ENCODE measurements at places on chromosomes 7 and 10.
A peak's percentile ranks its signal among the peaks of the same experiment; 100 is the strongest.

- DNase-seq = no peak
These were observed 227.6 kb downstream of the CACNB2 start for GRCh38 chr10:18367840-18368239.

GRCh38 chr10:36202881-36203280, 560.8 kb upstream of the FZD8 start:
- no peak for DNase-seq

GRCh38 chr7:155222573-155222972, 75.1 kb upstream of the INSIG1 start:
- no peak for DNase-seq

- DNase-seq = no peak
These were observed 133.7 kb upstream of the NAMPT start for GRCh38 chr7:106418526-106418925.

DNA sequence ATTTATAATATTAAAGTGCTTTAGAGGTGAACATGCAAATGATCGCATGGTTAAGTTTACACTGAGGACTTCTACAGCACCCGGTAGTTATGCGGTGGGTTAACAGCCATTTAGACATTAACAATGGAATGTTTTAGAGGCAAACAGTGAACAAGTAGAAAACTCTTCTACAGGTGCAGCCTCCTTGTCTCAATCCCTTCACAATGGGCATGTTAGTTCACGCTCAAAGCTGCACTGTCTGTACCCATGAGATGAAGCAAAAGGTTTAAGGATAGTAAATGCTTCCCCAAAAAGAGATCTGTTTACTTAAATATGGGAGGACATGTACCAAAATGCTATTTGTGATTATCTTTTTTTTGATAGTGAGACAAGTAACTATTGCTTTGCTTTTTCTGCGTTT, 25.1 kb downstream of the PUS7 start:
- DNase-seq = no peak

DNA sequence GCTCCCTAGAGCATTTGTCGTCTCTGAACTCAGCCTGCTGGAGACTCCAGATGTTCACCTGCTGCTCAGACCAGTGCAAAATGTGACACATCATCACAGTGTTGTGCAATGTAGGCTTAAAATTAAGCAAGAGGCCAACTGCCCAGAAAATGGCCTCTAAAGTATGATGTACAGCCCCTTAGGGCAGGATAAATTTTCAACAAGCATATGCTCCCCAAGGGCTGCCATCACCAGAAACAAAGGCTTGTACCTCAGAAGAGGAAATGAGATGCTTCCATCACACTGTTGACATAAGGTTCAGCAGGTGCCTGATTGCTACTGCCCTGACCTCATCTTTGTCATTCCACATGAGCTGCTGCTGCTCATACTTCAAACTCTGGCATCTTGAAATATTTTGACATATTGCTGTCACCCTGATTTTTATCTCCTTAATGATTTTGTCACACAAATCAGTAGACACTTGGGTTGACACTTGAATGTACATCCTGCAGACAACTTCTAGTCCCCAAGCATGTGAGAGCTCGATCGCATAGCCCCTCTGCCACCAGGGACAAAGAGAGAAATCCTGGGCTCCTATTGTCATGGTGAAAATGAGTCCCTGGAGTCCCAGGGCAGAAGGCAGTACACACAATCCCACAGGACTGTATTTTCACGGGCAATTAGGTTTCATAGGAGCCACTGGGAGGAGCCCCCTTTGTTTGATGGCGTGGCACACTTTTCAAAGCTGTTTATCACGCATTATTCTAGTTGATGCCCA, 219.7 kb upstream of the STK17A start:
- DNase-seq = no peak

DNA sequence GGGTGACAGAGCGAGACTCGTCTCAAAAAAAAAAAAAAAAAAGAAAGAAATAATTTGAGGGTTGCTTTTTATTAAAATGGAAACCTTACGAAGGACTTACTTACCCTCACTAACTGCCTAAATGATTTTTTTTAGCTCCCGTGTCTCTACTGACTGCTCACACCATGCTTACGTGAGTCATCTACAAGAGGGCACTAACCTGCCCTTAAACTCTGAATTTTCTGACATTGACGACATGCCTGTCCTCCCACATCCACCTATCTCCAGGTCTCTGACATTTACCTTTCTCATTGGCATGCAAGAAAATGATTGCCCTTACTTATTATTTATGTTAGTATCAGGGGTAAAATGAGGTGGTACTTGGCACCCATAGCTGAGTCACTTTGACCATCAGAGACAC, 1286.3 kb upstream of the AUTS2 start:
- DNase-seq = no peak

DNA sequence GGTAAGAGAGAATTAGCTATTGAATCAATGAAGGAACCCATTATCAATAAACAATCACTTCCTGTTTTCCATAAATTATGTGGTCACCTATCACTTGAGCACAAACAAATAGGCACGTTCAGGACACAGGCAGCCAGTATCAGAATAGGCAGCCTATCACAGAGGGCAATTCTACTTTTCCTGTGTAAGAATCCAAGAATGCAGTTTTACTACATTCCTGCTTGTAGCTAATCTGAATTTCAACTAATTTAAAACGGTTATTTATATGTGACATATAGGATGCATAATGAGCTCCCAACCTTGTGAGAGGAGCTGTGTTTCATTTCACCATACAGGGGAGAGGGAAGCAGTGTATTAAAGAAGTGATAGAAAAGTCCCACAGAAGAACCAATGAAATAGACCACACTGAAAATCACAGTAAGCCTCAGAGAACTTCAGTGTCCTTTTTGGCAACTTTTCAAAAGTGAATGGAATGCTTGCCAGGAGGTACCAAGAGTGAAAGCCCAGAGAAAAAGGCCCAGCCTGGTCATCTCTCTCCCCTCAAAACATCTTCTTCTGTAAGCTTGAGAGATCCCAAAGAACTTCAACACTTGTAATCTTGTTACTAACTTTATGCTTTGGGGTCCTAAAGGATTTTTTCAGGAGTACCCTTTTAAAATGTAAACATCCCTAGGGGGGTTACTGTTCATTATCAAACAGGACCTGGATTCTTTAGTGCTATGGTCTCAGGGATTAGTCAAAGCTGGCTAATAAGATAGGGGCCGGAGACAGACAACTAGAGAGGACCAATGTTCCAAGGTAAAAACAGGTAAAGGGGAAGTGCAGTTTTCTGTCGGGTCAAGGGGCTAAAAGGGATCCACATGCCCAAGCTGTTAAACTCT, 1.3 kb downstream of the IMMP2L start:
- no peak for DNase-seq

- DNase-seq = peak; percentile 53
These were observed 674.4 kb downstream of the GRM8 start for GRCh38 chr7:126578338-126578737.

DNA sequence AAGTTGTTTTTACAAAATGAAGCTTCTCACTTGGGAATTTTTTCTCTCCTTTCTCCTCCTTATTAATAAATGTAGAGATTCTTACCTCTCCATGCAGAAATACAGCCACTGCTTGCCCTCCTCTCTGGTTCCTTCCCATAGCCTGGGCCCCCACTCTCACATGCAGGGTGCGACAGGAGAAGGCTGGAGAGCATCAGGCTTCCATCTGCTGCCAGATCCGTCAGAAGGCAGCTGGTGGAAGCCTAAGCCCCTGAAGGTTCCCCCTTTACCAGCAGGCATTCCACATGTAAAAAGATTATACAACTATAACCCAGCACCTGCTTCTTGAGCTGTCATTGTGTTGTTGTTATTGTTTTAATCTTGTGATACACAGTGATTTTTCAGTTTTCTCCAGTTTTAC, 314.2 kb downstream of the LHFPL3 start:
- DNase-seq = no peak

- DNase-seq = no peak
These were observed 6.1 kb upstream of the PDK4 start for GRCh38 chr7:95602421-95602820.

- no peak for DNase-seq
These were observed 19.1 kb downstream of the BTRC start for GRCh38 chr10:101373063-101373462.

GRCh38 chr7:118642396-118642795, 417.9 kb downstream of the ANKRD7 start:
- no peak for DNase-seq

DNA sequence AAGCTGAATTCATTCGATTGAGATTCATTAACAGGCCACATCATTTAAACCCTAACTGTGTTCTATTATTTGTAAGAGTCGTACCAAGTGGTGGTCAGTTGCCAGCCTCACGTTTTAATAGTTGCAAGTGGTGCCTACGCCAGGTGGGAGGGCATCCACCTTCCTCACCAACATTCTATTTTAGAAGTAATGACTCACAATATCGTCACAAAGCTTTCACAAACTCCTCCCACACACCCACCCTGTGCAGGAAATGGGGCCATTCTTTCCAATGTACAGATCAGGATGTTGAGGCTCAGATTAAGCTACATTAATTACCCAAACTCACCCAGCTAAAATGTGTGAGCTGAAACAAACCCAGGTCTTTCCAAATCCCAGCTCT, 77.3 kb upstream of the SAMD8 start:
- DNase-seq = no peak

DNA sequence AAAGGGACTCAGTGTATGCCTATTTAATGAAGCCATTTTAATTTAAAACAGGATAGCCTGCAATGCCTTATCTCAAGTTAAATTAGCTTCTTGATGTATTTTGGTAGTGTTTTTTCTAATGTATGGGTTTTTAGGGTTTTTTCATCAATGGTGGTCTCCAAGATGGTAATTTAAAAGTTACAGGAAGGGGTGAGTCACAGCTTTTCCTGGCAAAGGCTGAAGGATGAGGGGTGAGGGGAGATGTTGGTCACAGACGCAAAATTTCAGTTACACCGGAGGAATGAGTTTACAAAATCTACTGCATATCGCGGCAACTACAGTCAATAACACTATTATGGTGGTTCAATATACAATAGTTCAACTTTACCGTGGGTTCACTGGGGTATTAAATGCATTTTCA, 31.6 kb downstream of the CCDC3 start:
- no peak for DNase-seq

- DNase-seq = no peak
These were observed 244.7 kb downstream of the EBF3 start for GRCh38 chr10:129719415-129719739.

GRCh38 chr10:23065181-23065948, 30.0 kb upstream of the MSRB2 start:
- DNase-seq = no peak

- DNase-seq = no peak
These were observed 1.1 kb downstream of the RRP12 start for GRCh38 chr10:97399843-97400545.

DNA sequence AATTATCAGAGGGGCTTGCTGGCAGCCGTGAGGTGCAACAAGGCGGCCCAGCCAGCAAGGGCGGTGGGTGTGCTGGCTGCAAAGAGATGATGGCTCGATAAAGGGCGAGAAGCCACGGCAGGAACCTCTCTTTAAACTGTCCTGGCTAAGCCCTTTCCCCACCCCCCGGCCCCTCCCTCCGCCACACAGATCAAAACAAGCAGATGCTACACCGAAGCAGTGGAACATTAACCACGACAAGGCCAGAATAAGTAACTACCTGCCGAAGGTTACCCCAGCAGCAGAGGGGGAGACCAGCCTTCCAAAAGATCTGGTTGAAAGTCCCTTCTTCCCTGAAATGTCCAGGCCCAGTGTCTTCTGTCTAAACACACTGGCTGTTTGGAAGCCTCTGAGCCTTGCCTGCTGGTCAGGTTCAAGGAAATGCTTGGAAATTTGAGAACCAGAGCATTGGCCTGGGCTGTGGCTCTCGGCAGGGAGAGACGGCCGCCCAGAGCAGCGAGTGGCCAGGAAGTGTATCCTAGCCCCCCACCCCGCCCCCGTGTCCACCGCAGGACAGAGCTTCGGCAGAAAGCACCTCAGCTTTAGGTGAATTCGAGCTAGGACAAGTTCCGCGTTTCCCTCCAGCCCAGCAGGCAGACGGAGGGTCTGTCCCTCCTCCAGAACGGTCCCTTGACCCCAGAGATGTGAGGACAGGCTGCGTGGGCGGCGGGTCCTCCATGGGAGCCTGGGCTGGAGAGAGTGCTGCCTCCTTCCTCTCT, 2.1 kb downstream of the FAM20C start:
- DNase-seq = no peak

GRCh38 chr10:3372281-3372680, 199.7 kb upstream of the PITRM1 start:
- no peak for DNase-seq

DNA sequence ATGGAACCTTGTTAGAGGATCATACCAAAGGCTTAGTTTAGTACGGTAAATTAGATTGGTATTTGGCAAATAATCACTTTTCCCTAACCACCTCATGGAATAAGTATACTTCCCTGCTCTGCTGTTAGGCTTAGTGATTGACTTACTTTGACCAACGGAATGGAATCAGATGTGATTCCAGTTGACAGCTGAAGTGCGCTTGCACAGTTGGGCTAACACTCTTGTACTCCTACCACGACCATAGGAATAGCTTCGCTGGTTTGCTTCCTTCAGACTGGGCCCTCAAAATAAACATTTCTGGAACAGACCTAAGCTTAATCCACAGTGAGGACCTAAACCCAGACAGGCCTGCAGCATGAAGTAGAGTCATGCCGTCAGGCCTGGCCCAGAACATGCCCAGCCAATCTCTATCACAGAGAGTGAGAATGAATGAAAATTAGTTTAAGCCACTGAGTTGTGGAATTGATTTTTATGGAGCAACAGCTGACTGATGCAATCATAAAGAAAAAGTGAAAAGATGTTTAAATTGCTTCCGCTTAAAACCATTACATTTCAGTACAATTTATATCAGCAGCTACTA, 122.3 kb downstream of the DOCK4 start:
- no peak for DNase-seq

DNA sequence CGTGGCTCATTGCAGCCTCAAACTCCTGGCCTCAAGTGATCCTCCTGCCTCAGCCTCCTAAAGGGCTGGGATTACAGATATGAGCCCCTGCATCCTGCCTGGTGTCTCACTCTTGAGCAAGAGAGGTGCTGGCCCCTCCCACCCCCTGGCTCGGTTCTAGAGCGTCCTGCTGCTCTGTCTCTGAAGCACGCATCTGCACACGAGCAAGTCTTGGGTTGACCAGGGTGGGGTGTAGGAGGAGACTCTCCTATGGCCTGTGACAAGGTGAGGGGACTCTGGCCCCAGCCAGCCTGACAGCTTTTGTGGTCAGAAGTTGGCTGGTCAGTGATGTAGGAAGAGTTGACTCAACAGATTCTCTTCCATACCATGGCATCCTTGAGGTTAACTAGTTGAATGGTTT, 110.7 kb upstream of the CARD11 start:
- no peak for DNase-seq

- no peak for DNase-seq
These were observed 73.3 kb upstream of the PRKG1 start for GRCh38 chr10:51000976-51001375.

- no peak for DNase-seq
These were observed 46.1 kb upstream of the SEPTIN7 start for GRCh38 chr7:35754741-35755140.

GRCh38 chr7:33044986-33045385, 17.6 kb downstream of the NT5C3A start:
- DNase-seq = no peak

DNA sequence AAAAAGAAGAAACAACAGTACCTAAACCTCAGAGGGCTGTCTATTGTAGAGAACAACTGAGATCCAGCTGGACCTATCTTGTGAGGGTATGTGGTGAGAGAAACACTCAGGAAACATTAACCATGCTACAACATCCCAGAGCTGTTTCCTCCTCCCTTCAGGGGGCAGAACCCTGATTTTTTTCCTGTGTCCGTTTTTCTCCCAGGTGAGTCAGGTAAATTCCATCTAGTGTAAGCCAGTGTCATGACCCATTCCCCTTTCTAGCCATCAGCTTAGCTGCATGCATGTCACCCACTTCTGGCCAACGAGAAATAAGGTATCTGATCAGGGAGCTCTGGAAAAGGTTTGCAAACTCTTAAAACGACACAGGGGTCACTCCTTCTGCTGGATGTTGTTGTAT, 103.8 kb downstream of the DNMBP start:
- DNase-seq = no peak
